ENCODE measurements at places on chromosomes 13 and 19. TPM values are rescaled to one million over a fixed set of nuclear protein-coding genes. Genes with fewer than 3 reads are reported as not detected.

Gene DCT
- total RNA-seq, result 0.21 TPM

GRCh38 chr13:57045826-57046546, 94.7 kb upstream of the PRR20A start:
- no peak for DNase-seq

DNA sequence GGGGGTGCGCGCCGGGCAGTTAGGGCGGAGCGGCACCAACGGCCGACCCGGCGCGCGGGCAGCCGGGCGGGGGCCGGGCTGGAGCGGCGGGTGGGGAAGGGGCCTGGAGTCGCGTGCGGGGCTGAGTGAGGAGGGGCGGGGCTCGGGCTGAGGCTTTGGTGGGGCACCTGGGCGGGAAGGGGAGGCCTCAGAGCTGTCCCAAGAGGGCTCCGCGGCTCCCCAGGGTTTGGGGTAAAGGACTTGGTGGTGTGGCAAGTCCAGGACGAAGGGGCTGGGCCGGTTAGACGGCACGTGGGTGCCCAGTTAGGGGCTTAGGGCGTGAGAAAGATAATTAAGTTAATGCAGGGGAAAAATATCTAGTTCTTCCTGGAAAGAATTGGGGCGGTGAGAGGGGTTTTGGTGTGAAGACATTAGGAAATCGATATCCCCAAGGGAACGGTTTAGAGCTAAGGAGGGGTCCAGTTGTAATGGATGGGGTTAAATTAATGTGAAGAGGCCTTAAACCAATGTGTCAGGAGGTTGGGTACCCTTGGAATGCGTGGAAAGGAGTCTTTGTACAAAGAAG, 496 bp downstream of the ZNF574 start:
- no peak for DNase-seq

- DNase-seq, result no peak
Observed at GRCh38 chr19:45362291-45362690, 8.1 kb downstream of the ERCC2 start.

DNA sequence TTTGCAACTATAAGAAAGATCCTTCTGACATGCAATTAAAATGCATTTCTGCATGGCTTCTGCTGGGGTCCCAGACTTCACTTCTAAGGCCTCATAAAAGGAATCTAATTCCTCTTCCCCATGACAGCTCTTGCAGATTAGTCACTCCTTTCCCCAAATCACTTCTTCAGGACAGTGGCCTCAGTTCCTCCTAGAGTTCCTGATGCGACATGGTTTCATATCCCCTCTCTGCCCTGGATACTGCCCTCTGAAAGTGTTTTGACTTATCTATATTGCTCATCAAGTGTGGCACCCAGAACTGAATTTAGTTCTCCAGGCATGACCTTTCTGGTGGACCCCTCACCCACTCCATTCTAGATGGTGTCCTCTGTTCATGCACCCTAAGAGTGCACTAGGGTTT, 238.1 kb downstream of the FOXO1 start:
- DNase-seq, result no peak

Gene WDR88
- not detected for total RNA-seq

All from urinary bladder (tissue), 4 donors.